ENCODE measurements at places on chromosomes 7 and 10. TPM values are rescaled to one million over a fixed set of nuclear protein-coding genes. Genes with fewer than 3 reads are reported as not detected.

- no peak for DNase-seq
Observed at GRCh38 chr10:95397747-95398146, 106.9 kb upstream of the PDLIM1 start.

Gene GPR15LG
- not detected for total RNA-seq

Gene TMEM270
- not detected for total RNA-seq

DNA sequence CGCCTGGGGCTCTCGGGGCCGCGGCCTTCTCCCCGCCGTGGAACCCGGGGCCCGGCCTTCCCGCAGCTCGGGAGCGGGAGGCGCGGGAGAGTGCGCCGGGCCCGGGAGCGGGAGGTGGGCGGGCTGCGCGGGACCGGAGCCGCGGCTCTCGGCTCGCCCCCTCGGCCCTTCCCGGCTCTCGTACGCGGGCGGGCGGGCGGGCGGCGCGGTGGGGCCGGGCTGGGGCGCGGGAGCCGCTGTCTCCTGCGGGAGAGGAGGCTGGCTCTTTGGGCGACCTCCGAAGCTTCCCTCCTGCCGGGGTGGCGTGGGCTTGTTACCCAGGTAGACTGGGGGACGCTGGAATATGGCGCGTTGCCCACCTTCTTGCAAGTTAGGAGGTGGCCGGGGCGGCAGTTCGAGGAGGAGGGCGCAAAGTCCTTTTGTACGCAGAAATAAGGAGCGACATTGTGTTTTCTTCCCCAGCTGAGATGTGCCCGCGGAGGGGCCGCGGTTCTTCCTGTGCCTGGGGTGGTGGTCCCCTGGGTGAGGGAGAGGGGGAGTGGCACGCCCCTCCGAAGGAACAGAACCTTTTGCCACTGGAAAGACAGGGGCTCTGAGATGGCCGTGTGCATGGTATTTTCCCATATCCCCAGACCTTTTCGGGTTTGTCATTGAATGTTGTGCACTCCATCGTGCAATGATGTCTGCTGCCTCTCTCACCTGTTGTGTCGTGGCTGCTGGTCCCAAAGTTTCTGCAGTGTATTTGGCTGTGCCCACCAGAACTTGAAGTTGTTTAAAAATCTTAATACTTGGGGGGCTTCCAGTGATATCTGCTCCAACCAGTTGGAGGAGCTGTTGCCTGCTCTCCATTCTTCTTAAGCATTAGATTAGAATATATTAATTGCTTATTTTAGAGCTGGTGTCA, 844 bp downstream of the NRF1 start:
- DNase-seq = peak; percentile 40

GRCh38 chr10:34323192-34323591, 491.9 kb downstream of the PARD3 start:
- DNase-seq = no peak

- DNase-seq = no peak
Observed at GRCh38 chr10:62159351-62159750, 109.3 kb downstream of the RTKN2 start.

Gene TIMM23
- total RNA-seq = 34.5 TPM

GRCh38 chr10:82914655-82915136, 1039.7 kb downstream of the NRG3 start:
- no peak for DNase-seq
